ENCODE measurements at places on chromosomes 6 and 20. TPM values are rescaled to one million over a fixed set of nuclear protein-coding genes. Genes with fewer than 3 reads are reported as not detected.

GRCh38 chr6:124205921-124206320 lies 402.3 kb downstream of the NKAIN2 start:
- no peak for DNase-seq

DNA sequence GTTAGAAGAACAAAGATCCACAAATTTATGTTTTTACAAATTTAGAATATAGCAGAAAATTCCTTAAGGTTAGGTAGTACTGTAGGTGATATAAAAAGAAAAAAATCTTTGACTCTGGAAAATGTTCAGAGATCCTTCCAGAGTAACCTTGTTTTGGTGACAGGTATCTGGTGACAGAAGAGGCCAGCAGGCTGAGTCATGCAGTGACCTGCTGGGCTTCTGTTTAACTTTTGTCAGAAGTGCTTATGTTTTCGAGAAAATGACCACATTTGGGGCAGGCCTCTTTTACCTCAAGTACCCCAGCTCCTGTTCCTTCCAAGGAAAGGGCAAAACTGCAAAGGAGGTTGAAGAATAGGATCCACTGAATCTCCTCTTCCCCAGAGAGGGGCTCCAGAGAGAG lies 10.5 kb upstream of the CLDN20 start:
- no peak for DNase-seq

GRCh38 chr6:49541936-49542335 lies 8.5 kb upstream of the C6orf141 start:
- DNase-seq, result no peak

DNA sequence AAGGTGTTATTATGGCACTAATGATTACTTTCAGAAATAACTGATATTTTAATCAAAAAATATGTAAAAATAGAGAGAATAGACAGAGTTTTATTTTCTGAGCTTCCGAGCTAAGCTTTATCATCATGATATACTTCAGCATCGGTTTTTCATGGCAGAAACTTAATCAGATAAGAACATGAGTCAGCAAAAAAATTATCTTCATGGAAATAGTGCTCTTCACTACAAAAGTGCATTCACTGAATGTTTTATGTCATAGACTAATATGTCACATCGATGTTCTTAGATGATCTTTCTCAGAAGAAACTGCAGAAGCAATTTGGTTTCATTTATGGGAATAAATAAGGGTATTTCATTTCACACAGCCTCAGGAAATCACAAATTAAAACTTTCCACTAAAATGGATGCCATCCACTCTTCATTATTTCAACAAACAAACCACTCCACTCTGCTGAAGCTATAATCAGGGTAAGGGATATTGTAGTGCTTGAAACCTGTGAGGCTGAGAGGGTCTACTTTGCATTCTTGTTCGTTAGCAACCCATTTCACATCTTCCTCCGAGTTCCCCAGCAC lies 10.2 kb upstream of the MAP3K7 start:
- no peak for DNase-seq

Gene OR2H2
- not detected for total RNA-seq

DNA sequence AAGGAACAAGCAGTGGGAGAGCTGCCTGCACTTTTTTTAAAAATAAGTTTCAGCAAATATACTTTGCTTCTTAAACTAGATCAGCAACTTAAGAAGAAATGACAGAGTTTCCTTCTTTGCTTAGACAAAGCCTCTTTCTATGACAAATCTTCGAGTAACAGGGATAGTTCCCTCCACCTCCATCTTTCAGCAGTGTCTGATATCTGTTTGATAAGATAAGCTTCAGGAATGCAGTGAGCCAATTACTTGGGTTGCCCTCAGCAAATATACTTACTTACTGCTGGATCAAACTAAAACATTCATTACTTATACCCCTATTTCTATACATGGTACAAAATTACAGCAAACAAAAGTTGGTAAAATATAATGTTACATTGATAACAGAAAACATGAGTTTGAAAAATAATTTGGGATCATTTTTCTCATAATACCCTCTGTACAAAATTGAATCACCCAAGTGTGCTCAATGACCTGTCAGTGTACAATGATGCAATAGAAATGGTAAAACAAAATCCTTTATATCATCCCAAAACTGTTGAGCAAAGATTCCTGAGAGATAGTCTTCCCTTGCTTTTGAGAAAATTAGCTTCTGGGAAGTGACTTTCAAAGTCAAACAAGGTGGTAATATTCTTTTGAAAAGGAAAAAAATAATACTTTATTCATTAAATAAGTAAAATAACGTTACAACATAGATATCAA lies 24.5 kb downstream of the FRK start:
- DNase-seq, result no peak

DNA sequence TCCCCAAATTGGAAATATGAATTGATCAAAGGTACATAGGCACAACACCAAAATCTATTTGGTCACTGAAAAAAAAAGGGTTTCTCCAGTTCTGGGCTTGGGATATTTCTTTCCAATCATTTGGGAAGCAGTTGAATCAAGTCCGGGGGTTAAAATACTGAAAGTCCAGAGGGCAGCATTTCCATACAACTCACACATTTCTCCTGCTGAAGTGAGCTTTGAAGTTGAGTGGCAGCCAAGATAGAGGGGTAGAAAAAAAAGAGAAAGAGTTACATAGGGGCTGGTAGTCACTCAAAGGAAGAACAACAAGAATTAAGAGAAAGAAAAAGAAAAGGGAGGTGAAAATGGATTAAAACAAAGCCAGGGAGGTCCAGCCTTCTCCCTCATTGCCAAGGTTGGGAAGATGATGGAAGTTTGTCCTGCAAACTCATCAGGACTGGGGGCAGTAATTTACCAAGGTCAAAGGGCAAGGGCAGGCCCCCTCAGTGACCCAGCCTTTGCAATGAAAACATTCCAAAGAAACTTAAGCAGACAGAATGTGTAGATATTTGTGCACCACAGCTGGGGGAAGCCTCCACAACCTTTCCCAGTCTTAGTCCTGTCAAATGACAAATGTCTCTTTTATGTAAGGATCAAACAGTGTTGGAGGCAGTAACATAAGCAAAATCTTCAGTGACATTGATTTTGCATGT lies 525.3 kb upstream of the JARID2 start:
- no peak for DNase-seq

- no peak for DNase-seq
Measured at GRCh38 chr20:59696476-59696875, 92.1 kb downstream of the PHACTR3 start.

Gene HMGCLL1
- 4.3 TPM for total RNA-seq

GRCh38 chr6:75882734-75883133 lies 133.7 kb downstream of the MYO6 start:
- no peak for DNase-seq

- no peak for DNase-seq
Measured at GRCh38 chr6:29439006-29439405, at the start of gene OR10C1. Gene OR10C1 (plus strand): TSS chr6:29439306. CDS start chr6:29440016, 710 bp downstream.

- no peak for DNase-seq
Measured at GRCh38 chr6:157956171-157956730, 25.4 kb upstream of the SYNJ2 start.

Gene MLIP
- total RNA-seq, result not detected

Gene PRSS35
- total RNA-seq, result 0.59 TPM

GRCh38 chr6:135850882-135851281 lies 619 bp upstream of the PDE7B start:
- no peak for DNase-seq

GRCh38 chr6:56435326-56435725 lies 187.9 kb upstream of the COL21A1 start:
- DNase-seq, result no peak

Gene TSPO2
- not detected for total RNA-seq

- DNase-seq, result no peak
Measured at GRCh38 chr20:37915434-37915787, 12.5 kb downstream of the VSTM2L start.

- DNase-seq, result no peak
Measured at GRCh38 chr6:37569743-37570481, 70.2 kb upstream of the CCDC167 start.

- DNase-seq, result no peak
Measured at GRCh38 chr6:157229132-157229618, 94.1 kb downstream of the TMEM242 start.

Gene FAM50B
- 10.6 TPM for total RNA-seq

DNA sequence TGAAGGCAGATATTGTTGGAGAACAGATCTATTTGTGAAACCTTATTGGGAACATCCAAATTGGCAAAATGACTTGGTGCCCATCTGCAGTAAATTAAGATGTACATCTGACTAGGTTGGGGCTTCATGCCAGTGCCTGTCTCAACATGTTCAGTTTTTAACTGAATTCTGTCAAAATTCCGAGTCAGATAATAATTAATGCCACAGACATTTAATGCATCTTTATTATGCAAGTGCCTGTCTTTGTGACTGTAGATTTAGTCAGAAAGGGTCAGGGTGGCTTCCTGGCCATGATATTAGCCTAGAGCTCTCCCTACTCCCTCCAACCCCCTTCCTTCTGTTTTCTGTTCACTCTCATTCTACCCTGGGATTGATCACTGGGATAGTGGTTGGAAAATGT lies 199.3 kb upstream of the FLRT3 start:
- no peak for DNase-seq

DNA sequence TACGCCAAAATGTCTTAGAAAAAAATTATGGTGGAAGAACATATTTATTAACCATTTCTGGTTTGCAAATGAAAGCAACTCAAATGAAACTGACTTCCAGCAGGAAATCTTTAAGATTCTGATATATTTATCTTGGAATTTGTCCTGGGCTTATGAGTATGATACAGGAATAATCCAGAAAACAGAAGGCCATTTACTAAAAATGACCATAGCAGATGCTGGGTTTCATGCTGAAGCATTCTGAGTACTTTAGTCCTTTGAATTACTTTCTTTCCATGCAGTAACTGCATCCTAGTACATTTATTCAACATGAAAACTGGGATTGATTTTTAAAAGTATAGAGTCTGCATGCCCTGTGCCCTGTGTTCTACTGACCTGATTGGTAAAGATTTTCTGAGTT lies 172.4 kb downstream of the CLVS2 start:
- no peak for DNase-seq

All from lower lobe of right lung (tissue), 2 donors.